ENCODE measurements at places on chromosomes 7 and 10.
A peak's percentile ranks its signal among the peaks of the same experiment; 100 is the strongest.

DNA sequence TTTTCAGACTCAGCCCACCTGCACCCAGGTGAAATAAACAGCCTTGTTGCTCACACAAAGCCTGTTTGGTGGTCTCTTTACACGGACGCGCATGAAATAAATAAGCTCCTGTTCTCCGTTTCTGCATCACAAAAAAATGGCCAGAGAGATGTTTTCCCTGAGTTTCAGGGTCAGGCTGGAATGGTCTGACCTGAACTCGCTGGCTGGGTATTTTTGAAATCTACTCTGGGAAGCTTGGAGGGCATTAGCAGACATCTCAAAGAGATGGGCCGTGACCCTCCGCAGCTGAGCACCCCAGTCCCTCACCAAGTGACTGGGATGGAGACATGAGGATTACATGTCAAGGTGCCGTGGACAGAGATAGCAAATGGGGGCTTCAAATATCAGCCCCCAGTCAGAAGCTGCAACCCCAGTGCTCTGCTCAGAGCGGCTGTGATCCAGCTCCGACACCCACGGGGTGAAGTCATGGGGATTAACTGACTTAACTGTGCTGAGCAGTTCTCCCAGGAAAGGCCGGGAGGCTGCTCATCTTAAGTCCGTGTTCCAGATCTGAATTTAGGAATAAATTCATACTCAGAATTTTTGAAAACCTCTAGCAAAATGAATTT, 22.3 kb downstream of the CALML5 start:
- DNase-seq = no peak

DNA sequence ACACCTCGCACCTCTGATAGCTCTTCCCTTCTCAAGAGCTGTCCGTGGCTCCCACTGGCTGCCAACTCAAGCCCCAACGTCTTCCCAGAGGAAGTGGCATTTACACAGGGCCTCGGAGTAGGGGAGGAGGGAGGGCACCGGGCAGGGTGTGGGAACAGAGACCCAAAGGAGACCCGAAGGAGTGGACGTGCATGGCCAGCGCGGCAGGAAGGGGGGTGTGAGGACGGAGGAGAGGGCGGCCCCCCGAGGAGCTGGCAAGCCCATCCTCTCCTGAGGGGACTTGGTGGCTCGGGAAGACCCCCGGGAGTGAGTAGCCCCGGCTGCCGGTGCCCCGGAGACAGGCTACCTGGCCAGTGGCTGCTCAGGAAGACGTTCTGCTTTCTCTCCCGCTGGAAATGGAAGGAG, 85.9 kb downstream of the FOXL3 start:
- DNase-seq = no peak

DNA sequence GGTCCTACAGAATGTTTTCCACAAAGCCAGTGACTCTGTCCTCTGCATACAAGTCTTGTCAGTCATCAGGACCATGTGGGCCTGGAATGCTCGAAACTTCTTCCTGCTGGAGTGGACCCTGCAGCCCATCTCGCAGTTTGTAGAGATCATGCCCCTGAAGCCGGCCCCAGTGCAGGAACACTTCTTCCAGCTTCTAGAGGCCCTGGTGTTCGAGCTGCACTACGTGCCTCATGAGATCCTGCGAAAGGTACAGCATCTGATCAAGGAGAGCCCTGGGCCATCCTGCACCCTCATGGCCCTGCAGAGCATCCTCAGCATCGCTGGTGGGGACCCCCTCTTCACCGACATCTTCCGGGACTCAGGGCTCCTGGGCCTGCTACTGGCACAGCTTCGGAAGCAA, 46.5 kb downstream of the WDFY4 start:
- no peak for DNase-seq

- DNase-seq = no peak
Measured at GRCh38 chr10:28561531-28561930, 28.6 kb downstream of the WAC start.

DNA sequence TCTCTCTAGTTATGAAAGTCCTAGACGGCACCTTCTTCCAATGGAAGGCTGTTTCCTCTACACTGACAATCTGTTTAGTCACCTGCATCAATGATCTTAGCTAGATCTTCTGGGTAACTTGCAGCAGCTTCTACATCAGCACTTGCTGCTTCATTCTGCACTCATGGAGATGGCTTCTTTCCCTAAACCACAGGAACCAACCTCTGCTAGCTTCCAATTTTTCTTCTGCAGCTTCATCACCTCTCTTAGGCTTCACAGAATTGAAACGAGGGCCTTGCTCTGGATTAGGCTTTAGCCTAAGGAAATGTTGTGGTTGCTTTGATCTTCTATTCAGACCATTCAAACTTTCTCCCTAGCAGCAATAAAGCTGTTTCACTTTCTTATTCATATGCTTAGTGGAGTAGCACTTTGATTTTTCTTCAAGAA, 24.6 kb downstream of the NAMPT start:
- DNase-seq = peak; percentile 32

DNA sequence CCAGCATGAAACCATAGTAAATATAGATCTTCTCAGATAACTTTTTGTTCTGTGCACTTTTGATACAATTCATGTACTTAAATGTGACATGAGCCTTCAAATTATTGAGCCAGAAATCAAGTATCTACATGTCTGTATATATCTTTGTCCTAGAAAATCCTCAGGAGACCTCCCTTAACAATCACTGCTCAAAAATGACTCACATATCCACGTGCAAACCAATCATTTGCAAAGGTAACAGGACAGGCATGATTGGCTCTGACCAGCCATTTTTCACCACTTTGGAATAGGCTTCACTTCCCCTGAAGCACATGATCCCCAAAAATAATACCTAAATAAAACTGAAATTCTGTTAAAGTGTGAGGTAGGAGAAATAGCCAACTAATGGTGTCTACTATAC, 902.5 kb downstream of the PCDH15 start:
- no peak for DNase-seq

DNA sequence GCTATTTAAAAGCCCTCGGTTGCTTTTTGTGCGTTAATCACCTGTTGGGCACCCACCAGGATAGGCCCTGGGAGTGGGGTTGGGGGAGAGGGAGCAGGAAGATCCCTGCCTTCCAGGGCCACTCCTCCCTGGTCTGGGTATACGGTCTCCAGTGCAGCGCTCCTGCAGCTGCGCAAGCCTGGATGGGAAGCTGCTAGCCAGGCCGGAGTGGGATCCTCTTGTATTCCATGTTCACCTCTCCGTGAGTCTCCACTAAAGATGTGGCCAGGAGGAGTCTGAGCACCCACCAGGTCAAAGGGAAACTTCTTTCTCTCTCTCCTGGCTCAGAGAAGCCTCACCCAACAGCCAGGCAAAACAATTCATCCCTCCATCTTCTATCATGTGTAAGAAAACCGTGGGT, 78.8 kb upstream of the ANLN start:
- DNase-seq = no peak

DNA sequence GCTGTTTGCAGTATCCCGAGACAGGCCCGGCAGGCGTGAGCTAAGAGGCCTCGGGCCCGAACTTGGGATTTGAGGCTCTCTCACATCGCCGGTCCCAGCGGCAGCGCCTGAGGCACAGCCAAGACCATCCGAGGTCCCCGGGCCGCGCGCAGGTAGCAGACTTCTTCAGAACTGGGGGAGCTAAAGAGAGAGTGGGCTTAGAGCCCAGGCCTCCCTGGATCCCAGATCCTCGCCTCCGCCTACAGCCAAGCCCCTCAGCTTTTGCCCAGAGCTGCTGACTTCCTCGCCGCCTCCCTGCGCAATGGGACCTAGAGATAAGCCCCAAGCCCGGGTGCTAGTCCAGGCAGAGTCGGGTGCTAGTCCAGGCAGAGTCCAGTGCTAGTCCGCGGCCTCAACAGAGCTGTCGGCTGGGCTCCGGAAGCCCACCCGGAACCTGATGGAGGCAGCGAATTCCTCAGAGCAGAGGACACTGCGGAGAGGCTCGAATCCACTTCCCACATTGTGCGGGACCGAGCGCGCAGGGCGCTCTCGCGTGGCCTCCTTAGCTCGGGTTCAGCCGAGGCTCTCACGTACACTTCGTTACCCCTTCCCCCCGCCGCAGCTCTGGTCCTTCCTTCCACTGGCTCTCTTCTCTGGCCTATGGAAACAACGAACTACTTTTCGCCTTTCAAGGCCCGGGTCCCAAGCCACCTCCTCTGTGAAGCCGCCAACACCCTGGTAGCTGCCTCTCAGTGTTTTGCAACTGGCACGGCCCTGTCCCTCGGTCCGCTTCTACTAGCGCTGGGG, 5.8 kb downstream of the LBX1 start:
- DNase-seq = no peak

GRCh38 chr10:131926743-131927595, 26.2 kb downstream of the PPP2R2D start:
- DNase-seq = no peak

- no peak for DNase-seq
Measured at GRCh38 chr7:150471886-150472285, 21.5 kb downstream of the GIMAP8 start.

GRCh38 chr10:104417637-104418292, 64.1 kb downstream of the CFAP58 start:
- no peak for DNase-seq

DNA sequence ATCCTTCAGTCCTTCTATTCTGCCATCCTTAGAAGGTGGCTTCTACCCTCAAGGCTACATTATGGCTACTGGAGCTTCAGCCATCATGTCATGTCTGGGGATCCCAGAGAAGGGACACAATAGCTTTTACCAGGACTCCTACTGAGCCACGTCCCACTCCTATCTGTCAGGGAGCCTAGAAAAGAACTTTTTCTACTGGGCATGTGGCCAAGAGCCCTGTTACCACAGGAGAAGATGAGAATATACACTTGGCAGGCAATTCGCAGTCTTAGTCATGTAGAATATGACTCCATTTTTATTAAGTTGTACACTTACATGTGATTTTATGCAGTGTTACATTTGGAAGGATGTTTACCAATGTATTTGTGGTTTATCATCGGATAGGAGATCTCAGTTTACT, 64.6 kb upstream of the KCNMA1 start:
- DNase-seq = no peak

DNA sequence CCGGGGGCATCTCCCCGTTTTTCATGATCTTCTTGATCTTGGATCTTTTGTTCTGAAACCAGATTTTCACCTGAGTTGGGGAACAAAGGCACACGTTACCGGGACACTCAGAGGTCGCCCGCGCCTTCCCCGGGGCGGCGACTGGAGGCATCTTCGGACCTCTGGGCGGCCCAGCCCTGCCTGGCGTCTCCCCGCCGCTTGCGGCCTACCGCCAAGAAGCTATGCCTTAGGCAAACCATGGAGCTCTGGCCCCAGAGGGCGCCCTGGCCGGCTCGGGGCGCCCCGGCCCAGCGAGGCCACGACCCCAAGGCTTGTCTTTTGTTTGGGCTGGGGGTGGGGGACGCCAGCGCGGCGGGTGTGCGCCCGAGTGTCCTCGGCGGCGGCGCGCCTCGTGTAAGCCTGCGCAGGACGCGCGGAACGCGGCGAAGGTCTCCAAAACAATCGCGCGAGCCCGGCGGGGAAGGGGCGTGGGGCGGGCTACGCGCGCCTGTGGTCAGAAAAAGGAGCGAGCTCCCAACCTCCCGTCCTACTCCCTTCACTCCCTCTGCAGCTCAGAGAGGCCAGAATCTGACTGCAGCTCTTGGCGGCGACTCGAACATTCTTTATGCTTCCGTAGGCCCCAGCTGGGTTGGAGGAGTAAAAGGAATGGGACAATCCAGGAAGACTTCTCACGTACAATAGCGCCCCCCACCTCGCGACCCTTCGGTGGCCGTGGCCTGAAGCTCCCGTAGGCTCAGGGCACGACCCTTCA, 3.5 kb downstream of the DLX5 start:
- no peak for DNase-seq

DNA sequence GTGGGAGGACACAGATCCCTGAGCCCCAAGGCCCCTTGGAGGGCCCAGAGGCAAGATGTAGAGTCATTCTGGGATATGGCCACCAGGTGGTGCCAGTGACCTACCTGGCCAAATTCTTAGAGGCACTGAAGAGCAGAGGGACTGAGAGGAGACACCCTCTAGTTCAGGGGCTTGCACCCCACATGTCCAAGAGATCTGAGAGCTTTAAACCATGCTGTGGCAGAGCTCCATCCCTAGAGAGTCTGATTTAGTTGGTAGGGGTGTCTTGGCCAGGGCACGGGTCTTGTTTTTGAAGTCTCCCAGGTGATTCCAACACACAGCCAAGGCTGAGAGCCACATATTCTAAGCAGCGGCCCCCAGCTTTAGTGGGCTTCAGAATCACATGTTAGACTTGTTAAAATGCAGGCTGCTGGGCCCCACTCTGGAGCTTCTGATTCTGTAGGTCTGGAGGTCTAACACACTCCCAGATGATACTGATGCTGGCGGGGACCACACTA, 52.5 kb downstream of the PRF1 start:
- DNase-seq = peak; percentile 77

DNA sequence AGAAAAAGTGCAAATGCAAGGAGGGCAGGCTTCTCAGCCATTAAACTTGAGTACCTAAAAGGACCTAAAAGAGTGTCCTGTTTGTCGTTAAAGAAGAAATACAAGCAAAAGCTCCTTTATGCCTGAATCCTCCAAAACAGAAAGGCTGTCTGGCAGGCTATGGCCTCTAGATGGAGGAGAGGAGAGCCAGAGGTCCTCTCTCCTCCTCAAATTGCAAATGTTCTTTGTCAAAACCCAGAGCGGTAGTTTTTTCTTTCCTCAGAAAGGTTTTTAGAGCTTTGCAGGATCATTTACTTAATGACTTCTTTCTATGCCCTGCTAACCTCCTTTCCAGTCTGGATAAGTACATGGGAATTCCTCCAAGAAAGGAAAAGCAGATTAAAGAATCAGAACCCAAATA, 1.9 kb upstream of the SORCS1 start:
- DNase-seq = no peak

GRCh38 chr10:112184379-112184778, 814 bp upstream of the GPAM start:
- no peak for DNase-seq

DNA sequence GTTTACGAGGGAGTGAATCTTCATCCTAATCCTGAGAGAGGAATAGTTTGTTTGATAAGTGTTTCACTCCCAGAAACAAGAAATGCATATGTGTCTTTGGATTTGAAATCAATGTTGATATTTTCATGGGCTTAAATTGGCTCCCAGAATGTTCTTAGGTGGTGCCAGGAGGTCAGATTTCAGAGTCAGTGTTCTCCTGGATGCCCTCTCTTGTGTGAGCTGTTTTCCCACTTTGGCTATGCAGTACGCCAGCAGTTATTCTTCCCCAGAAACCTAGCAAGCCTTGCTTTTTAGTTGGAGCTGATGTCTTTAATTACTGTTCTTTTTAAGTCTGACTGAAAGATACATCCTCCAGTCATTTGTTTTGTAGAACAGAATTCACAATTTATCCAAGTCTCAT, 291.4 kb downstream of the DNAJB9 start:
- DNase-seq = no peak

GRCh38 chr7:51295440-51296245, 21.0 kb downstream of the COBL start:
- no peak for DNase-seq

DNA sequence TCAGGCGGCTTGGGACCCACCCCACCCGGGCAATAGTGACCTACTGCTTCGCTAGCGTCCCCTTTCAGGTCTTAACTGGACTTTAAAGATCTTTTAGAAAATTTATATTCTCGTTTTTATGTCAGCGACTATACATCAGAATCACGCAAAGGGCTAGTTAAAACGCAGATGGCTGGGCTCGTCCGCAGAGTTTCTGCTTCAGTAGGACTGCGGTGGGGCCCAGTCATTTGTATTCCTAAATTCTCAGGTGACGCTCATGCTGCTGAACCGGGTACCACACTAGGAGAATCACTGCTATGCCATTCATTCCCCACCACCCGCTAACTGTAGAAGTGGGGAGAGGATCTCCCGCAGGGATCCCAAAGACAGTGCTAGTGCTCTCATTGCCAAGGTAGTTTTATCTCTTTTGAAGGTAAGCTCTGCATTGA, 12.0 kb upstream of the SP8 start:
- DNase-seq = no peak

- no peak for DNase-seq
Measured at GRCh38 chr10:13095094-13095493, 4.9 kb upstream of the OPTN start.
